ENCODE measurements at places on chromosomes 7 and 10.
A peak's percentile ranks its signal among the peaks of the same experiment; 100 is the strongest.

DNA sequence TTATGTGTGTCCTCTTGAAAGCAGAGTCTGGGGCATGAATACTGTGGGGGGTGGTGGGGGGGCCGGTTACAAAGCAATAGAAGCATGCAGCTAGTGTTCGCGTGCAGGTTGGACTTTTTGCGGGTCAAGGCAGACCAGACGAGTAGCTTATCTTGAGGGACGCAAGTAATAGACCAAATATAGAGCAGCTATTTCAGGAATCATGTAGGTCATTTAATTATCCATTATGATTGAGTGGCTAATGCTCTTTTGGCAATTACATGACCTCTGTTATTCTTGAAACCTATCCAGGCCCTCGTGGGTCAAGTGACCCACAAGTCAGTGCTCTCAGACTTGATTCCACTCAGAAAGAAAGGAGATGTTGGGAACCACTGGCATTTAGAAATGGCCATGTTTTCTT is 93.0 kb downstream of the BTRC start:
- no peak for DNase-seq

GRCh38 chr7:36300696-36301350 is 88.8 kb upstream of the ANLN start:
- DNase-seq: no peak

GRCh38 chr7:81484261-81484660 is 285.6 kb downstream of the HGF start:
- no peak for DNase-seq

DNA sequence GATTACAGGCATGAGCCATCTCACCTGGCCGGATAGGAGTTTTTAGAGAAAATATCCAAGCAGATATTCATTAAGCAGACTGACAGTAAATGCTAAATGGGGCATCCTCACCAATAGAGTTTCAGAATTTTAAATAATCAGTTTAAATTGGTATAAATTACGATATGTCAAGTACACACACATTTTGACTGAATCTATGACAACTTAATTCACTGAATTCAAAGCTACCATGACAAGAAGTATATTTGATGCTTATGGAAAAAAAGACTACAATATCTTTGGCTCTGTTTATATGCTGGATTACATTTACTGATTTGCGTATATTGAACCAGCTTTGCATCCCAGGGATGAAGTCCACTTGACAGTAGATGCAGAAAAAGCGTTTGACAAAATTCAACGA is 774.7 kb downstream of the PCDH15 start:
- DNase-seq: no peak

DNA sequence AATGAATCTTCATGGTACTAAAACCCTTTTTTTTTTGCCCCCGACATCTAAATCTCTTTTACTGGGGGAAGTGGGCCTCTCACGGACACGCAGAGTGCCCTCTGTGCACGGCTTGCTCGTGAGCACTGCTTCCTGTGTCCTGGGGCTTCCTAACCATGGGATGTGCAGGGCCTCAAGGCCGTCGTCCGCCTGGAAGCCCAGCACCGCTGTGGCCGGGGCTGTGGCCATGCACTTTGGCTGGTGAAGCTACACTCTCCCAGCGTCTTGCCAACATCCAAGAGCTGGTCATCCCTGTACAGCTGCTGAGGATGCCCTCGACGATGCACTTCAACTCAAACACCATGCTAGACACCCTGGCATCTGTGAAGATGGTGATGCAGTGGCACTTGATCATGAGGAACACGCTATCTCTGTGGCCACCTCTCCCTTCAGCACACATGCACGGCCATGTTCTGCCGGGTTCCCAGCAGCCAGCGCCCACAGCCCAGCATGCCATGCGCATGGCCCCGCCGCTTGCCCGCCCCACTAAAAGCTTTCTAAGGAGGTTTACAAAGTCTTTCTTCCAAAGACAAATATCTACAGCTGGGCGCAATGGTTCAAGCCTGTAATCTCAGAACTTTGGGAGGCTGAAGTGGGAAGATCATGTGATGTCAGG is 326.5 kb downstream of the PARD3 start:
- DNase-seq: no peak

DNA sequence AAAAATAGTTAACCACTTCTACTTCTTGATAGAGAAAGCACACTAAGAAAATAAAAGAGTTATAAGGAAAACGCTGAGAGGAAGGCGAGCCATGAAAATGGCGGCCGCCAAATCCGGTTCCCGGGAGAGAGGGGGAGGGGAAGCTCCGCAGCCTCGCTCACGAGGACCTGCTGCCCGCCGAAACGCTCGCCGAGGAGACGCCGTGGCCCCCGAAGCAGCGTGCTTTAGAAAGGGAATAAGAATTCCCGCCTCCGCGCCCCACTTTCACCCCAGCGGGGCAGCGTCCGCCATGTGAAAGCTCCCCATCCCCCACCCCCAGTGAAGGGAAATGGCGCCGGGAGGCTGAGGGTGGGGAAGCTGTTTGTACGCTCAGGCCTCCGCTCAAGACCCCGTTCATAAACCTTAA is 505 bp downstream of the HNRNPA2B1 start:
- DNase-seq: peak; percentile 66

DNA sequence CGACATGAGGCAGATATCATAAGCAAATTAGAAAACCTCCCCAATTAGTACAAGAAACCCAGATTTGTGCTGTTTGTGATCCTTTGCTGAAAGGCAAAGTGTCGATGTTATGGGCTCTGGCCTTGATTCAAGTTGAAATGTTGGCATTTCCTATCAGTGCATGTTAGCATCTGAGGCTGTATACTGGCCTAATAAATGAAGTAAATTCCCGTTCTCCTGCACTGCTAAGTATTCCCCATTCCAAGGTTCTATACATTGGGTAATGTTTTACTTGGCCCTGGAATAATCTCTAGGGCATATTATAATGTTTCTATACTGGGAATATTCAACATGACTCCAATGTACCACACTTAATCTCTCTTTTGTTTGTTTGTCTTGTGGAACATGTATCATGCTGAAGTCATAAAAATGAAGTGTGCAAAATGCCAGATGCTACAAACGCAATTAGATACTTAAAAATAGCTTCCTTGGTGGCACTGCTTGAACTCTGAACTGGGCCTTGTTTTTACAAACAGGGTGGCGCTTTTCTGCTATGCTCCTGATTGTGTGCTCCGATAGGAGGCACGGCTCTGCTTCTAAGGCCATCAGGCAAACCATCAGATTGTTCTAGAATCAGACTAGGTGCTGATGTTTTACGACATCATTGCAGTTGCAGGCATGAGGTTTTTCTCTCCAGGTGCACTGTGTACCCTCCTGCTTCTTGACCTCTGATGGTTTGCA is 156.7 kb upstream of the TCF7L2 start:
- DNase-seq: no peak

DNA sequence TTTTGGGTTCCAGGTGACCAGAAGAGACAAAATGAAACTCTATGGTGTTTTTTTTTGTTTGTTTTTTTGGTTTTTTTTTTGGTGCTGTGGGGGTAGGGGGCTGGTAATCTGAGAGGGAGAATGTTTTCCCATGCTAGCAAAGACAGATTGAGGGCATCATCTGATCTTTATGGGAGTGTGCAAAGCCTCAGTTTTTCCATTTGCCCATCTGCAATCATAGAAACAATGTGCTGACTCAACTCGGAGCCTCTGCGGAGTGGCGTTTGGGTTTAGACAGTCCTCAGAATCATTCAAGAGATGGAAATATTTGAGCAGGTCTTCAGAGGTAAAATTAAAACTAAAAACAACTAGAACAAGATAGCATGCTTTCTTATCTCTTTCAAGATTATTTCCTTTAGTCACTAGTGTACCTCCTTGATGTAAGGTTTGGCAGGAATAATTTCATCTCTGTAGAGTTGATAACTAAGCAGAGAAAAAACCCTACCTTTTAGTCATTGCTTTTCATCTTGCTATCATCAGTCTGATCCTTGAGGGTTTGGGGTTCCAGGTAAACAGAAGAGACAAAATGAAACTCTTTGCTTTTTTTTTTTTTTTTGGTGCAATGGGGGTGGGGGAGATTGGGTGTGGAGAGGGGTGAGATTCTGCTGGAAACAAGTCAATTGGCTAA is 18.0 kb downstream of the CNNM2 start:
- DNase-seq: no peak

DNA sequence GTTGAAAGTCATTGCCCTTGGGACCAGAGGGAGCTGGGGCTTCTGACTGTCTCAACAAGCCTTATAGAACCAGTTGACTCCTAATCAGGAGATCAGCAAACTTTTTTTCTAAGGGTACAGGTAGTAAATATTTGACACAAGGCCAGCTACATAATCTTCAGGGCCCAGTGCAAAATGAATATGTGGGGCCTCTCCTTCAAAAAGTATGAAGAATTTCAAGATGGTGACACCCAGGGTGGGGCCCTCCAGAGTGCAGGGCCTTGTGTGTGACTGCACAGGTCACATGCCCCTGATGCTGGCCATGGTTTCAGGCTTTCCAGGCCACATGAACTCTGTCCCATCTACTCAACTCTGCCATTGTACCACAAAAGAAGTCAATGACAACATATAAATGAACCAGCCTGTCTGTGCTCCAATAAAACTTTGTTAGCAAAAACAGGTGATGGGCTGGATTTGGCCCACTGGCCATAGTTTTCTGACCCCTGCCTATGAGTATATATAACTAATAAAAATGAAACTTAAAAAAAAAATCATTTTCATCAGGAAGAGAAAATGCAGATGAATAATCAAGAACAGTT is 6.1 kb downstream of the MMRN2 start:
- DNase-seq: no peak

- DNase-seq: peak; percentile 19
Observed at GRCh38 chr7:24980534-24981170, 674 bp upstream of the OSBPL3 start.

DNA sequence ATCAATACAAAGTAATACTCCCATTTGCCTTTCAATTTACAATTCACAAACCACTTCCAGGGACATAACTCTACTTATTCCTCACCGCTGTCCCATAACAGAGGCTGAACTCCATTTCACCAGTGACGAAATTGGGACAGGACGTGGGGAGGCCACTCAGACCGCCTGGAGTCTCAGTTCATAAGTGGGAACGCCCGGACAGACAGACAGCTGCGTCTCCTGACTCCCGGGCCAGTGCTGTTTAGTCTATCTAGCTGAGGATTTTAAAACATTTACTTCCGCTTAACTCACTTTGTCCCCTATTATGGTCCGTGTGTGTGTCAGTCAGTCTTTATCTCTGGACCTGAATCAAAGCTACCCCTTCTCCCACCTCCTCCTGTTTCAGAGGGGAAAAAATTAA is 67.4 kb upstream of the ZNF438 start:
- DNase-seq: no peak

- DNase-seq: no peak
Observed at GRCh38 chr10:12766223-12766622, 235.3 kb downstream of the CCDC3 start.

DNA sequence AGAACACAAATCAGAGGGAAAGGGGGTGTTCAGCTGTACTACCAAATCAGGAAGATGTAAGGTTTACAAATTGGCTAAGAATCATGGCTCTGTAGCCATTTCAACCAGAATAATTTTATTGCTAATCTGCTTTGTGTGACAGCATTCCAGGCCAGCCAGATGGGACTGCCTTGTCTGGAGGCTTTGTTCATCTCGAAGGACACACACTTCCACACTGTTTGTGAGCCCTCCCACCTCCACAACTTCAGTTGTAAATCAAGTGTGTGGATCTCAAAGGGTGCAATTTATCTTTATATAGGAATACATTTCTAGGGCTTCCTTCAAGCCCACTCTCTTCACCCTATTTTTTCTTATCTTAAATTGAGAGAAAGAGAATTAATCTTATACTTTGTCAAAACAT is 6.9 kb upstream of the OIT3 start:
- no peak for DNase-seq

- DNase-seq: no peak
Observed at GRCh38 chr10:87875929-87876571, 12.6 kb downstream of the PTEN start.

DNA sequence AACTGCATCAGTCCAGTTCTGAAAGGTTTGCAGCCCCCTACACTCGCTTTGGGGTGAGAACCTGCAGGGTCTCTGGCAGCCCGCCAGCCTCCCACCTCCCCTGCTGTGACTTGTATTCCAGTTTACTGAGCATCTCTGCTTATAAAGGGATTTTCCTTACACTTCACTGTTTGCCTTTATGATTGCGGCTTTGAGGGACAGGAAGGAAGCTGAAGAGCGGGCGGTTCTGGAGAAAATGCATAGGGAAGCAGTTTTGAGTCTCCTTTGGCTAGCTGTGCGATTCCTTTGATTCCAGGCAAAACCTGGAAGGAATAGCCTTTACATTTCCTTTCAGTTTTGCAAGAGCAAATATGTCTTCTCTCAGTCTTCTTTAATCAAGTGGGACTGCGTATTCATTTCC is 65.0 kb upstream of the TRIM8 start:
- no peak for DNase-seq

DNA sequence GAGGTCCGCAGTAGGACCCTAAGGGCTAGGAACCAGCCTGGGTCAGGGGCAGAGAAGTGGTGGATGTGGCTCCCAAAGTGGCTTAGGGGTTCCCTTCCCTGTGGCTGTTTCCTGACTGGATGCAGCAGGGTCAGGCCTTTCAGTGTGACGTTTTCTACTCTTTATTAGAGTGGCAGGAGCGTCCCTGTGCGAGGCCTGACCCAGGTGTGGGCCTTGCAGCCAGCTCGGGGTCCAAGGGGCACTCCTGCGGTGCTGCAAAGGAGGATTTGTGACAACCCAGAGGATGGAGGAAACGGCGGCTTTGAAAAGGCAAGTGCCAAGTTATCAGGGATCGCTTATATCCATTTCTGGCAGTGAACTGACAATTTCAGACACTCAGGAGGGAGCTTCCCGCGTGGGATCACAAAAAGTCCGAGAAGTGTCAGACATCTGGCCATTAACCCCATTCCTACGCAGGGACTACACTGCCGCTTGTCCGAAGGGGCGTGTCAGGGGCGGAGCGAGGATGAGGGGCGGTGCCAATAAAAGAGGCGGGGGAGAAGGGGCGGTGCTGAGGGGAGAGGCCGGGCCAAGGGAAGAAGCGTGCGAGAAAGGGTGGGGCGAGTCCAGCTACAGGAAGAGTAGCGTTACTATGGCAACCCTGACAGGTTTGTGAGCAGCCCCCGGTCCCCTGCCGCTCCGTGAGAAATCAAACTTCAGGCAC is 98.8 kb upstream of the ZNF722 start:
- DNase-seq: peak; percentile 77

- no peak for DNase-seq
Observed at GRCh38 chr7:1160670-1161021, 650 bp upstream of the ZFAND2A start.

All from stimulated activated CD4-positive, alpha-beta T cell treated with anti-CD3 and anti-CD28 coated beads, Interleukin-1b, Interleukin-23, amount 100 ng/mL, for 4 hours (primary cell).